Chondrocyte (in vitro differentiated cells): ENCODE measurements at places on chromosomes 6 and 20. TPM values are rescaled to one million over a fixed set of nuclear protein-coding genes. Genes with fewer than 3 reads are reported as not detected.
A peak's percentile ranks its signal among the peaks of the same experiment; 100 is the strongest.

GRCh38 chr6:133965817-133966360, 12.9 kb downstream of the TBPL1 start:
- no peak overlapping the region for H3K27ac ChIP-seq
- H3K36me3 ChIP-seq = no peaks in the 10 kb centered on the region
- no peak overlapping the region for H3K4me3 ChIP-seq
- DNase-seq = no peak
- no peaks in the 10 kb centered on the region for H3K27me3 ChIP-seq

- peaks cover 18% of the 10 kb centered on the region for H3K4me1 ChIP-seq
- no peaks in the 10 kb centered on the region for H3K27me3 ChIP-seq
- H3K4me3 ChIP-seq = no peak overlapping the region
- peaks cover 44% of the 10 kb centered on the region for H3K36me3 ChIP-seq
- no peak overlapping the region for H3K27ac ChIP-seq
Observed at GRCh38 chr20:37238935-37239451, 22.6 kb downstream of the GHRH start.

GRCh38 chr6:87945181-87945580, 102.5 kb upstream of the SPACA1 start:
- H3K36me3 ChIP-seq = no peaks in the 10 kb centered on the region
- no peak for DNase-seq
- no peak overlapping the region for H3K27ac ChIP-seq
- no peak overlapping the region for H3K4me3 ChIP-seq
- H3K27me3 ChIP-seq = peaks cover 31% of the 10 kb centered on the region

DNA sequence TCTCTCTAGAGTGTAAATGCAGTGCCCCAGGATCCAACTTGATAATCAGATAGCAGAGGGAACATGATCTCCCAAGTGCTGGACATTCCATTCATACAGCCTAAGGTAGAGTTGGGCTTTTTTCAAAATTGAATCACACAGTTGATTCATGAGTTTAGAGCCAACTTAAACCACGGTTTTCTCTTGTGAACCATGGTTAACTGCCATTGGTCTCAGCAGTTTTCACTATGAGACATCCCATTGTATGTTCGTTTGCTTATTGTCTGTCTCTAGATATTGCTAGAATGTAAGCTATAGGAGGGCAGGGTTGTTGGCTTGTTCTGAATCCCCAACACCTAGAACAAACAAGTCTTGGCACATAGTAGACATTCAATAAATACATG, 37.2 kb upstream of the TAF8 start:
- H3K27me3 ChIP-seq = no peaks in the 10 kb centered on the region
- DNase-seq = no peak
- no peak overlapping the region for H3K27ac ChIP-seq
- peaks cover 1% of the 10 kb centered on the region for H3K36me3 ChIP-seq

Gene MOXD1
- total RNA-seq = 9.0 to 14.3 TPM (median 9.1 TPM) in 3 replicates

DNA sequence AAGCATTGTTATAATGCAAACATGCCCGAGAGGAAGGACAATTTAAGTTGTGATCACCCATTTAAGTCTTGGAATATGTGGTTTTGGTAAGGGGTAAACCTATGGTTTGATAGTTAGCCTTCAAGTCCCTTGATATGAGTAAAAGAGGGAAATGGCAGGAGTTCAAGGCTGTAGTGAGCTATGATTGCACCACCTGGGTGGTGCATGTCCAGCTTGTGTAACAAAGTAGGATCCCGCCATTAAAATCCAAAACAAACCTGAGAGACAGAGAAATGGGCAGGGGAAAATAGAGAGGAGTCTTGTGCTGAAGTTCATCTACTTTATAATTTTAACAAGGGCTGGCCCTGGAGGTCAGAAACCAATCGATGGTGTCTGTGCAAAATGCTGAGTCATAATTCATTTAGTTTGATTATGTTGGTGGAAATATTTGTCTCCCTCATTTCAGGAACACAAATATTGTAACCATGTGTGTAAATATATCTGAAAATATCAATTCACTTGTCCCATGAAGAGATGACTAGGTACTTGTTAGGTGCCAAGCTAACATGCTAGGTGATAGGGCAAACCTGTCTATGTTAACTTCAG, 23.2 kb upstream of the ARMH2 start:
- no peaks in the 10 kb centered on the region for H3K36me3 ChIP-seq
- peaks cover 10% of the 10 kb centered on the region for H3K4me1 ChIP-seq
- H3K4me3 ChIP-seq = no peak overlapping the region
- H3K27me3 ChIP-seq = no peaks in the 10 kb centered on the region

DNA sequence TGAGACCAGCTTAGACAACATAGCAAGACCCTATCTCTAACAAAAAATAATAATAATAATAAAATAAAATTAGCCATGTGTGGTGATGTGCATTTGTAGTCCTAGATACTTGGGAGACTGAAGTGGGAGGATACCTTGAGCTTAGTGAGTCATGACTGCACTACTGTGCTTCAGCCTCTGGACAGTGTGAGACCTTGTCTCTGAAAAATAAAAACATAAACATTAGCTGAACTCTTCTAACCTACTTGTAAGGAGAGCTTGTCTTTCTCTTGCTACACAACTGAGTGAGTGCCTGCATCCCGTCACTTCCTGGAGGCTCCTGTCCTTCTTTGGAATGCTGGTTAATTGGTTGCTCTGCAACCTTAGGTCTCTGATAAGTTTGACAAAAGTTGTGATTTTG, 5.1 kb upstream of the DBNDD2 start:
- no peaks in the 10 kb centered on the region for H3K27me3 ChIP-seq
- no peak overlapping the region for H3K4me3 ChIP-seq
- H3K27ac ChIP-seq = no peak overlapping the region
- peaks cover 7% of the 10 kb centered on the region for H3K36me3 ChIP-seq

GRCh38 chr20:535958-536357, 7.6 kb downstream of the CSNK2A1 start:
- DNase-seq = no peak
- peak overlapping the region; percentile 8 for H3K4me3 ChIP-seq
- H3K4me1 ChIP-seq = peaks cover 76% of the 10 kb centered on the region
- peak overlapping the region; percentile 68 for H3K27ac ChIP-seq
- H3K27me3 ChIP-seq = no peaks in the 10 kb centered on the region
- peaks cover 2% of the 10 kb centered on the region for H3K36me3 ChIP-seq

GRCh38 chr6:40326714-40327421, 260.3 kb downstream of the LRFN2 start:
- H3K4me3 ChIP-seq = no peak overlapping the region
- no peaks in the 10 kb centered on the region for H3K36me3 ChIP-seq
- no peak for DNase-seq

DNA sequence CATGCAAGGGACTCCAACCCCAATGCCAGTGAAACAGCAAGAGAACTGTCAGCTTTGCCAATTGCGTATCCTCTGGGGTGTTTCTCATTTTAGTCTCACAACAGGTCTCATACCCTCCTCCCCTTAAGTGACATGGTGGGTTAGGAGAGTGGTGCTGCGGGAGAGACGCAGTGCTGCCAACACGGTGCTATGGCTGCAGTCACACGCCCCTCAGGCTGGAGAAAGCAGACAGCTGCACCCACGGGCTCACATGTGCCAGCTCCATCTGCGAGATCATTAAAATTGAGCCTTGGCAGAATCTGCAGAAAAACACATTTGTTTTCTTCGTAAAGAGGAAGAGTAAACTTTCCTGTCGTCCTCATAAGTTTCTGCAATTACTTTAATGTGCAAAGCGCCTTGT, 114.7 kb downstream of the ANKRD60 start:
- DNase-seq = no peak
- no peaks in the 10 kb centered on the region for H3K27me3 ChIP-seq
- H3K4me3 ChIP-seq = no peak overlapping the region
- peaks cover 33% of the 10 kb centered on the region for H3K4me1 ChIP-seq
- no peak overlapping the region for H3K27ac ChIP-seq

DNA sequence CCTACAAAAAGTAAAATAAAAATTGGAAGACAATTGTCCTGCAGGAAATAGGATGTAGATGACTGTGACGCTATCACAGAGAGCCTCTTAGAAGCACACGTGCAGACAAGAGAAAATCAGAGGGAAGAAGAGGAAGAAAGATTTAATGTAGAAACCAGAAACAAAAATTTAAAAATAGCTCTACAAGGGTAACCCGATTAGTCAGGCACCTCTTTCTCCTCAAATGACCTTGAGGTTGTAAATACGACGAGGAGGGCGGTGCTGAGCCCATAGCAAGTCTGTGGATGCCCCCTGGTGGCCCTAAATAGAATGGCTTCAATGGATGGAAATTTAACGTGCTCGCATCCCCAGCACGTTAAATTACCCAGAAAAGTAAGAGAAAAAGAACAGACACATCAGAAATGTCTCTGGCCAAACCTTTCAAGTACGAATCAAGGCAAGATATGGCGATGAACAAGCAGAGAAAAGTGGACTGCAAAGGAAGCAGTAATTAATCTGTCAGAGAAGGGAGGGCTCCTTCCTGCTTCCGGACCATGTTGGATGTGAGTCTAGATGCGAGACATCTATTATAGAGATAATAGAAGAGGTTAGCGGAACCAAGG, 4.2 kb upstream of the PRPH2 start:
- H3K4me1 ChIP-seq = peaks cover 7% of the 10 kb centered on the region
- no peaks in the 10 kb centered on the region for H3K36me3 ChIP-seq
- H3K27me3 ChIP-seq = no peaks in the 10 kb centered on the region
- DNase-seq = peak; percentile 22

- no peak overlapping the region for H3K4me3 ChIP-seq
- no peak overlapping the region for H3K27ac ChIP-seq
- H3K4me1 ChIP-seq = peaks cover 48% of the 10 kb centered on the region
- no peaks in the 10 kb centered on the region for H3K27me3 ChIP-seq
- no peaks in the 10 kb centered on the region for H3K36me3 ChIP-seq
Observed at GRCh38 chr6:140846503-140847261, 1286.0 kb upstream of the GJE1 start.

- no peaks in the 10 kb centered on the region for H3K4me1 ChIP-seq
- no peak overlapping the region for H3K4me3 ChIP-seq
- peaks cover 50% of the 10 kb centered on the region for H3K27me3 ChIP-seq
- H3K27ac ChIP-seq = no peak overlapping the region
- peaks cover 4% of the 10 kb centered on the region for H3K36me3 ChIP-seq
Observed at GRCh38 chr6:170144571-170145271, 146.2 kb downstream of the DLL1 start.

- H3K4me1 ChIP-seq = peaks cover 10% of the 10 kb centered on the region
- peaks cover 2% of the 10 kb centered on the region for H3K36me3 ChIP-seq
Observed at GRCh38 chr20:37424062-37424851, 78.3 kb downstream of the SRC start.

DNA sequence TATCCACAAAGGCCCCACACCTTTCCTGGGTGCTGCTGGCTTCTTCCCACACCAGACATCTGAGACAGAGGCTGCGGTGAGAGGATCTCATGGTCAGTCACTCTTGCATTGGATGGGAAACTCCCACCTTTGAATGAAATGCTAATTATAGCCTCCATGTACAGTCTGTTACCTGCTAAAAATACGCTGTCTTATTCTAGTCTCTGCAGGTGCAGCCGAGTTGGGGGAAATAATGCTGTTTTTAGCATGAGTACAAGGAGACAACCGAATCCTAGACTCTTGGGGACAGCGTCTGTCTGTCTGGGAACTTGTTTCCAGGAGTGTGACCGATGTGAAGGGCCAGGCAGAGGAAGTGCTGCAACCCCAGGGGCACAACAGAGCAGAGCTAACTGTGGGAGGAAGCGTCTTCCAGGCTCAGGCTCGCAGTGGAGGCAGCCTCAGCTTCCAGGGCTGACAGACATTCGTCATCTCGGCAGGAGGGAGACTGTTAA, 286.2 kb downstream of the PREX1 start:
- H3K27ac ChIP-seq = no peak overlapping the region
- peaks cover 31% of the 10 kb centered on the region for H3K27me3 ChIP-seq
- peaks cover 1% of the 10 kb centered on the region for H3K36me3 ChIP-seq
- H3K4me1 ChIP-seq = peaks cover 14% of the 10 kb centered on the region

GRCh38 chr6:32602383-32602782, 12.7 kb upstream of the HLA-DRB1 start:
- no peaks in the 10 kb centered on the region for H3K4me1 ChIP-seq
- H3K4me3 ChIP-seq = no peak overlapping the region
- DNase-seq = no peak
- no peak overlapping the region for H3K27ac ChIP-seq
- no peaks in the 10 kb centered on the region for H3K36me3 ChIP-seq

Gene CGA
- total RNA-seq = 1.3 TPM in 1 of 3 replicates, not detected in the others

GRCh38 chr20:9663423-9663822, 149.0 kb downstream of the LAMP5 start:
- no peak overlapping the region for H3K27ac ChIP-seq
- H3K36me3 ChIP-seq = no peaks in the 10 kb centered on the region
- H3K4me3 ChIP-seq = no peak overlapping the region
- H3K4me1 ChIP-seq = no peaks in the 10 kb centered on the region

- peaks cover 17% of the 10 kb centered on the region for H3K4me1 ChIP-seq
- no peak overlapping the region for H3K4me3 ChIP-seq
- H3K27me3 ChIP-seq = no peaks in the 10 kb centered on the region
- H3K27ac ChIP-seq = no peak overlapping the region
- no peaks in the 10 kb centered on the region for H3K36me3 ChIP-seq
Observed at GRCh38 chr20:51867251-51867650, 64.9 kb upstream of the SALL4 start.

Gene TLDC2
- total RNA-seq = not detected in 3 replicates

GRCh38 chr20:35135867-35136586, 11.1 kb downstream of the EDEM2 start:
- H3K27ac ChIP-seq = no peak overlapping the region
- H3K27me3 ChIP-seq = no peaks in the 10 kb centered on the region
- peaks cover 38% of the 10 kb centered on the region for H3K36me3 ChIP-seq

- H3K36me3 ChIP-seq = no peaks in the 10 kb centered on the region
- H3K27me3 ChIP-seq = peaks cover 2% of the 10 kb centered on the region
- H3K4me3 ChIP-seq = no peak overlapping the region
- no peak for DNase-seq
- no peak overlapping the region for H3K27ac ChIP-seq
Observed at GRCh38 chr6:68468244-68468884, 166.7 kb upstream of the ADGRB3 start.

DNA sequence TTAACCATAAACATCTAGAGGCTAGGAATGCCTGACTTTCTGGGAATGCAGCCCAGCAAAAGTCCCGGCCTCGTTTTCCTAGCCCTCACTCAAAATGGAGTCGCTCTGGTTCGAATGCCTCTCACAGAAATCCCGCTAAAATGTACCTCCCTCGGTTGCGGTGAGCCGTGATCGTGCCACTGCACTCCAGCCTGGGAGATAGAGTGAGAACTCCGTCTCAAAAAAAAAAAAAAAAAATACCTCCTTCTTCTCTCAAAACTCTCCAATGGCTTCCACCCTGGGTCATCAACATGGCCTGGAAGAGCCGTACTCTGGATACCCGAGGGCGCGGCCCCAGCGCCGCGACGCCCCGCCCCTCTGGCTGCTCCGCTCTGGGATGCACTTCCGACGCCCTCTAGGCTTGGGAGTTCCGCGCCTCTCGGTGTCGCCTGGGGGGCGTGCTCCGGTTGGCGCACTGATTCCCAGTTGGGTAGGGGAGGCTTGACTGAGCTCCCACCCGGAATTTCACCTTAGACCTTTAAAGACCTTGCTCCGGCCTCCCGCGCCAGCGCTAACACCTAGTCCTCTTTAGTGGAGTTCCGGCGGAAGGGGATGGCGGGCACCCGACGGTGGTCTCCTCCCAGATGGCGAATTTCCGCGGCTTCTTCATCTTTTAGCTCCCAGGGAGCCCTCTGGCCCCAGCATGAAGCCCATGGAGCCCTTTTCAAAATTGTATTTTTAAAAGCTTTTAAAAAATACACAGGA, 12.3 kb downstream of the HMGN4 start:
- peaks cover 9% of the 10 kb centered on the region for H3K36me3 ChIP-seq
- no peak for DNase-seq
- H3K4me3 ChIP-seq = peak overlapping the region; percentile 78
- H3K4me1 ChIP-seq = peaks cover 18% of the 10 kb centered on the region
- H3K27me3 ChIP-seq = no peaks in the 10 kb centered on the region
